Astrocyte (in vitro differentiated cells and primary cell): ENCODE measurements at places on chromosomes 4 and X. TPM values are rescaled to one million over a fixed set of nuclear protein-coding genes. Genes with fewer than 3 reads are reported as not detected.

Gene GYPB
- not detected in 2 replicates for total RNA-seq

DNA sequence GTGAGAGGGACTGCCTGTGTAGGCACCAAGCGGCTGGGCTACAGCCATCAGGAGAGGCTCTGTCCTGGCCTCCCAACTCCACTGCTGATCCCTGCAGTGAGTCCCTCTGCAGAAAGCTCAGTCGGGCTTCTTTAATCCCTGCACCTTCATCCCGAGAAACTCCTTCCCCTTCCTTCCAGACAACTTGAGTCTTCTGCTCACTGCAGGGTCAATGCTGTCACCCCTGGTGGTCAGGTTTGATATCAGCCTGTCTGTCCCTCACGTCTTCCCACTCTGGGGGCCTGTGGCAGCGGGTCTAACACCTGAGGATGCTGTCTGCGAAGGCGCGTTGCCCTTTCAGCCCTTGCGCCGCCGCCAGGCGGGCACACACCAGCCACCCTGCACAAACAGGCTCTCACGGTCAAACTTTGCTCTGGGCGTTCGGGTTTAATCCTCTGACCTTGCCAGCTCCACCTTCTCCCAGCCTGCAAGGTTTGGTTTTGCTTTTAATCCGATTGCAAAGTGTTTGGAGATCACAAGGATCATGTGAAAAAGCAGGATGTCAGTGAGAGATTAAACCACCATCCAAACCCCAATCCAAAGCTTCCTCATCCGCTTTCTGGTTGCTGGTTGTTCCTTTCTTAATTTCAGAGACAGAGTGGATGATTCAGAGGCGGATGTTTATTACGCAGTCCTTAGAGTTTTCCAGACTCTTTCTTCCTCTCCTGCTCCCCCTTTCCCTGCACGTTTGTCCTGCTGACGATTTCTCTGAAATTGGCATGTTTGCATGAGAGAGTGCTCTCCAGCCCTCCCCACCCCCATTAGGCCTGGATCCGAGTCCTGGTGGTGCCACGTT, 74.8 kb upstream of the SLC34A2 start:
- DNase-seq, result no peak
- no peak overlapping the region for H3K27ac ChIP-seq
- H3K4me3 ChIP-seq, result no peak overlapping the region
- no peaks in the 10 kb centered on the region for H3K27me3 ChIP-seq

DNA sequence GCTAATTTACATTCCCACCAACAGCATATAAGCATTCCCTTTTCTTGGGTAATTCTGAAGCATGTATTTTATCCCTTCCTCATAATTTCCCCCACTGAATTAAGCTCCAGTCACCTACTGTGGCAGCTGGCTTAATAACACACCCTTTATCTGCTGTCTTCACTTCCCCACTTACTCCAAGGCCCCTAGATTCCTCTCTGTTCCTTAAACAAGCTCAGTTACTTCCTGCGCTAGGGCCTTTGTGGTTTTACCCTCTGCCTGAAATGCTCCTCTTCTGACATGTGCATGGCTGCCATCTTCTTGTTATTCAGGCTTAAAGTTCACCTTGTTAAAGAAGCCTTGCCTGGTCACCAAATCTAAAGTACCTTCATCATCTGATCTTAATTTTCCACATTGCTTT, 47.2 kb upstream of the RPS6KA3 start:
- no peaks in the 10 kb centered on the region for H3K36me3 ChIP-seq
- no peak for DNase-seq
- H3K4me3 ChIP-seq, result no peak overlapping the region

Gene TMPRSS11F
- 0.27 TPM in 1 of 2 replicates, not detected in the other for total RNA-seq

DNA sequence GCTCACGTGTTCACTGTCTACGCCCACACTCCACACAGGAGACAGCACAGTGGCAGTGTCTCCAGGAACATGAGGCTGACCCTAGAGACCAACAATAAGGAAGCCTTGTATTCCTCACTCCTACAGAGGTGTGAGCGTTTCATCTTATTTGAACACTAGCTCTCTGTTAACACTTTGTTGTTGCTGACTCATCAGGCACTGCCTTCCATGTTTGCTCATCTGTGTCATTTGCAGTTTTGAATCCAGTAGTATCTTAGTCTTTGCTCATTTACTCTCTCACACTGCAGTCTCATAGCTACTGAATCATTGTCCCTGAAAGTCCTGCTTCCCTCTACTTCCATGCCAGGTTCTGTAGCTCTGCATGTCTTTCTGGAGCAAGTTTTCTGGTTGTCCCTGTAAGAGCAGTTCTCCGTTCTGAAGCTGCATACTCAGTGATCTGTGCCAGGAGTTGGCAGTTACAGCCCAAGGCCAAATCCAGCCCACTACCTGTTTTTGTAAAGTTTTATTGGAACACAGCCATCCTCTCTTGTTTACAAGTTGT, 80.3 kb upstream of the DCLK2 start:
- H3K27me3 ChIP-seq, result no peaks in the 10 kb centered on the region
- H3K4me3 ChIP-seq, result no peak overlapping the region
- no peaks in the 10 kb centered on the region for H3K36me3 ChIP-seq
- peaks cover 18% of the 10 kb centered on the region for H3K4me1 ChIP-seq
- H3K27ac ChIP-seq, result peak overlapping the region; percentile 14

DNA sequence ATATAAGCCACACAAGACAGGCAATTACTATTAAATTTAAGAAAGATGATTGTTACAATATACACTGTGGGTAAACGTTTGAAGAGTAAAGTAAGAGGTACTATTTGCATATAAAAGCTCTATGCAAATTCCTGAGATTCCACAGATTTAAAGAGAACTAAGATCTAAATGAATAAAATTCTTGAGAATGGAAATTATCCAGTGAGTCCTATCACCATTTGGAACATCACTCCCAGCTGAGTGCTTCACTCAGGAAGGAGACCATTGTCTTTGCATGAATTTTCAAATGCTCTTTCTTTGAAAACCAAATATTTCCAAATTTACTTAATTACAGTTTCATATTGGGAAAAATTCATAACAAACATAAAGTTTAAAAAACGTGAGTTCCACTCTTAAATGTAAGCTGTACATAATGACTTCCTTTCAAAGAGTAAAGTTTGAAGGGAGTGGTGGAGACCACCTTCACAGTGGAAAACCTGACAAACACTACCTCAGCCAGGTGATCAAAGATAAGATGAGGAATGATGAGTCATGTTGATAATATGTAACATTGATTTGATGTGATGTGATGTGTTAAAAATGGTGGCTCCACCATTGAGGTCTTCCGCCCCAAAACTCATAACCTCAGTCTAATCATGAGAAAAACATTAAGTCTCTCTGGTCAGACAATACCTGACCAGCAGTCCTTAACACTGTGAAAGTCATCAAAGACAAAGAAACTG, 159.9 kb downstream of the BANK1 start:
- H3K4me1 ChIP-seq, result peaks cover 12% of the 10 kb centered on the region
- H3K27ac ChIP-seq, result no peak overlapping the region
- H3K36me3 ChIP-seq, result no peaks in the 10 kb centered on the region
- H3K4me3 ChIP-seq, result no peak overlapping the region
- no peaks in the 10 kb centered on the region for H3K27me3 ChIP-seq
- DNase-seq, result no peak

- DNase-seq, result no peak
- H3K4me1 ChIP-seq, result peaks cover 8% of the 10 kb centered on the region
- H3K27ac ChIP-seq, result no peak overlapping the region
- no peaks in the 10 kb centered on the region for H3K27me3 ChIP-seq
These were observed 7.3 kb downstream of the RGS12 start for GRCh38 chr4:3299976-3300671.

GRCh38 chrX:154429711-154430110, 1.2 kb downstream of the ATP6AP1 start:
- no peak overlapping the region for H3K27ac ChIP-seq
- H3K36me3 ChIP-seq, result no peaks in the 10 kb centered on the region
- no peaks in the 10 kb centered on the region for H3K27me3 ChIP-seq
- H3K4me3 ChIP-seq, result peak overlapping the region; percentile 66

DNA sequence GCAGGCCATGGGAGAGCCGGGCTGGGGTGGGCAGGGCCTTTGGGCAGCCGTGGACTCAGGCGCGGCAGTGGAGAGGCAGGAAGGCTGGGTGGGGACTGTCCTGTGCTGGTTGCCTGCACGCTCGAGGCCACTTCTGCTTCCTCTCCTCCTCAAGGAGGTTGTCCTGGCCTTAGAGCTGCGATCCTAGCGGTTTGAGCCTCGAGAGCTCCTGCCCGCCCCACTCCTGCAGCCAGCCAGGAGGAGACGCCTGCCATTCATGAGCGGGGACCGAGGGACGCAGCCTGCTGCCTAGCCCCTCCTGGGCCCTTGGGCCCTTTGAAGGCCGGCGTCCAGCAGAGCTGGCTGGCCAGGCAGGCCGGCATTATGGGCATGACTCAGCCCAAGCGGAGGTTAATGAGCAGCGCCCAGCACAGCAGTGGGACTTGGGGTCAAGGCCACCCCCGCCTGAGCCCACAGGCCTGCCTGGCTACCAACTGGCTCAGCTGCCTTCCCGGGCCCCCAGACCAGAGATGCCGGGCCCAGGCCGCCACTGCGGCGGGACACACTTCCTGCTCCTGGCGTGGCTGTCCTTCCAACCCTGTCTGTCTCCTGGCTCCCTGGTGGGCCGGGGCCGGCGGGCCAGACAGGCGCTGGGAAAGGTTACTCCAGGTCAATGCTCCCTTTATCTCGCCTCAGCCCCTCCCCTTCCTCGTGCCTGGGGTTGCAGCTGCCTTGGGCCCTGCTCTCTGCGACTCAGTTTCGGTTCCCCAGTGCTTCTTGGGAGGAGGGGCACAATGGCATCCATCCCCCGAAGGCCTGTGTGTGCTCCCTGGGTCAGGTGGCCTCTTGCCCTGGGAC, 1.8 kb downstream of the ABCD1 start:
- H3K4me1 ChIP-seq, result peaks cover 29% of the 10 kb centered on the region
- peak overlapping the region; percentile 33 for H3K27ac ChIP-seq
- no peaks in the 10 kb centered on the region for H3K27me3 ChIP-seq
- H3K4me3 ChIP-seq, result peak overlapping the region; percentile 25
- no peaks in the 10 kb centered on the region for H3K36me3 ChIP-seq
- DNase-seq, result peak; percentile 46

- H3K4me1 ChIP-seq, result no peaks in the 10 kb centered on the region
- H3K27ac ChIP-seq, result no peak overlapping the region
- H3K36me3 ChIP-seq, result no peaks in the 10 kb centered on the region
- H3K27me3 ChIP-seq, result no peaks in the 10 kb centered on the region
- no peak overlapping the region for H3K4me3 ChIP-seq
- no peak for DNase-seq
These were observed 322.9 kb upstream of the NWD2 start for GRCh38 chr4:36921476-36922216.

Gene FOXR2
- total RNA-seq, result not detected in 2 replicates
